ENCODE measurements at places on chromosomes 3 and 15.

DNA sequence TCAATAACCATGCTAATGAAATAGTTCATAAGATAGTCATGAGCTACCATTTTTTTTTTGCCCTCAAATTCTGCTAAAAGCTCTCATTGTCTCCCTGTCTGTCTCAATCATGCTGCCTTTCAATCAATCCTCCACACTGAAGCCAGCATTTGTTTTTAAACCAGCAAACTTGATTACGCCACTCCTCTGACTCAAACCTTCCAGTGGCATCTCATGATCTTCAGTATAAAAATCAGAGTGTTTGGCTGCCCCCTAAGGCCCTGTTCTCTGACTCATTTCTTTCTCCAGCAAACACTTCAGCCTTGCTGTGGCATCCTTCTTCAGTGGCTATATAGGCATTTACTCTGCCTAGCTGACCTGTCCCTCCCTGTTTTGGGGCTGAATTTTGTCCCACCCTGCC lies 36.0 kb upstream of the EOMES start:
- no peak for DNase-seq

GRCh38 chr3:141740349-141740748 lies 2.3 kb downstream of the RNF7 start:
- no peak for DNase-seq

- no peak for DNase-seq
Observed at GRCh38 chr15:71471347-71471746, 339.0 kb upstream of the NR2E3 start.

DNA sequence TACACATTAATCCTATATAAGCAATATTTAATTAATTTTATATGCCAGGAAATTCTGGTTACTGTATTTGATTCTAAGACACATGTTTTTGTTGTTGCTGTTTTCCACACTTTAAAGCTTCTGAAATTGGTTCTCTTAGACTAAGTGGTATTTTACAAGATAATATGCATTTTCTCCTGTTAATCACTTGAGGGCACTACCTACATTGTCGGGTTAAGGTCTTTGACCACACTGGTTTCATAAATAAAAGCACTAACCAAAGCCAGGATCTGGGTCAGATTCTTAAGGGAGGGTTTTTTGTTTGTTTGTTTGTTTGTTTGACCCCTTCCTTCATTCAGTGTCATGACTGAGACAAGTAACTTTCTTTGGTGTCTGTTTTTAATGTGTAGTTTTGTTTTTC lies 590.2 kb downstream of the RBMS3 start:
- DNase-seq, result no peak

Data from muscle of back (tissue), 13 donors.